ENCODE measurements at places on chromosomes 3 and 15.

- no peak for DNase-seq
Measured at GRCh38 chr3:30526031-30526430, 80.4 kb upstream of the TGFBR2 start.

DNA sequence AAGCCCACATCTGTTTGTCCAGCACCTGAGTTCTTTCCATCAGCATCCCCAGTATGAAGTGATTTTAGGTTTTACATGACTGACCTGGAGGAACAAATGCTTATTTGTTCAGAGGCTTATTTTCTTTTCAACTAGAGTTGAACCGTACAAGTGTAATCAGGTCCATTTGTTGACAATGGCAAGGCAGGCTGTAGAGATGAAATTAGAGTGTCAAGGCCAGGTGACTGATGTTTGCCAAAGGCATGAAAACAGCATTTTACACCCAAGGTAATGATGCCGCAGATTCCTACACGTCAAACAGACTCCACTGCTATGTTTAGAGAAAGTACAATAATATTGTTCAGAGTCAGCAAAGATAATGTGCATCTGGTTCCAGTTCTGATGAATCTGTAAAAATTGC lies 96.5 kb downstream of the KCNAB1 start:
- no peak for DNase-seq

GRCh38 chr3:156479604-156480003 lies 75.3 kb downstream of the SSR3 start:
- no peak for DNase-seq

GRCh38 chr15:85116925-85117646 lies 135.4 kb downstream of the PDE8A start:
- DNase-seq, result no peak

DNA sequence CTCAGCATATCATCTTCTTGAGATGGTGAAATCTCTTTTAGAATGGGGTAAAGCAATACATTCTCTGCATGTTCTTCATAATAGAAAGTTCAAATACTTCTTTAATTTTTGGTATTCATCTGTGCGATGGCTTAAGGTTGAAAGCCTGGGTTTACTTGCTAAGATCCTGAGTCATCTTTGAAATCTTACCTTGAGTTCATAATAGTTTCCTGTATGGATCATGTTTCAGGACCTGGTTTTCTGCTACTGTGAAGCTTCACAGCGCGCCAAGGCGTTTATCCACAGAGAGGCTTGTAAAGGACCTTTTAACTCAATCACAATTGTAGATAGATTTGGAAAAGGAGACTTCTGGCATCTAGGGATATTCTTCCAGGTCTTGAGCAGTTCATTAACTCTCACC lies 39.0 kb downstream of the MED12L start:
- DNase-seq, result no peak

DNA sequence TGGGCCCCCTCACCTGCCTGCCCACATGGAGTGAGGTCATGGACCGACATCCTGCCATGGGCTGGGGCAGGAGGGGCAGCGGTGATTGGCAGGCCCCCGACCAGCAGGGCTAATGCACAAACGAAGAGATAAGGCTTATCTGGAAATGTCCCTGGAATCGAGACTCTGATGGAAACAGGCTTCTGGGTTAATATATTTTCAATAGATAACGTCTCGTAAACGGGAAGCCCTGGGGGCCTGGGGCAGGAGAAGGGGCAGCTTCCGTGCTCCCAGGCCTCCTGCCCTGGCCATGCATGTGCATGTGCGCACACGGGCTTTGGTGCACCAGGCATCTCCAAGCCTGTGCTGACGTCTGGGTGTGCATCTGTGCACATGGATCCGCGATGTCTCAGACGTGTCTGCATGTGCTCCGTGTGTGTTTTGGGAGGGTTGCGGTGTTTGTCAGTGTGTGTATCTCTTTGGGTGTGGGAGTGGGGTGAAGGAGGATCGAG lies 55.1 kb downstream of the DNAJB8 start:
- DNase-seq, result no peak

DNA sequence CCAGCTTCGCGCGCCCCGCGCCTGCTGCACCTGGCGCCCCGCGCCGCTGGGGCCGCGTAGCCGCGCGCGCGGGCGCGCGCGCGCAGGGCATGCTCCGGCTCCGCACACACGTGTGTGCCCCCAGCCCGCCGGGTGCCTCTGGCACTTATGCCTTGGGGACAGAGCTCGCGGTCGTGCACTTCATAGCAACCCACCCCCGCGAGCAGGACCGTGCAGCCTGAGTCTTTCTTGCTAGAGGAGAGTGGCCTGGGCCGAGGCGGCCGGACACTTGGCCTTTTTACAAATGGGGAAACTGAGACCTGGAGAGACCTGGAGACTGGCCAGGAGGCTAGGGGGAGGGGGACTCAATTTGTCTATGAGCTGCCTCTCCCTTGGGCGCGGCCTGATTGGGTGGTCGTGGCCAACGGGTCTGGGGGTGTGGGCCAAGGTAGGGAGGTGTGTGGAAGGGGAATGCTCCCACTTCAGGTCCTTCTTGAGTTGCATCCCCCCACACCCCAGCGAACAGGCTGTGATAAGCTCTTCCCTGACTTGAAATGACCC lies 562 bp downstream of the NBEAL2 start:
- DNase-seq, result no peak

GRCh38 chr3:143536817-143537535 lies 311.3 kb downstream of the SLC9A9 start:
- no peak for DNase-seq

DNA sequence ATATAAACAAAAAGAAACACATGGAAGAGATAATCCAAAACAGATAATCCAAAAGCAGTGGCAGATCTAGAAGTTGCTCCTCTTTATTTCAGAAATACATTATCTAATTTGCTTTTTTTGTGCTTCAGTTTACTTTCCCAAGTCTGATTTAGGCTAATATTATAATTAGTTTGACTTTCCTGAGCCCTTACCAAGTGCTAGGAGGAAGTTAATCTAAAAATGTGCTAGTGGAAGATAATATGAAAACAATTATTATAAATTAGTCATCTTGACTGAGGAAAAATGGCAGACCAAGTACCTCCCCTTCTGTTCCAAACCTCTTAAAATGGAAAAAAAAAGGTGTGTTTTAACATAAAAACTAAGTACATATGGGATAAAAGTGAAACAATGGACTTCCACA lies 17.5 kb downstream of the SLC9A9 start:
- DNase-seq, result no peak

DNA sequence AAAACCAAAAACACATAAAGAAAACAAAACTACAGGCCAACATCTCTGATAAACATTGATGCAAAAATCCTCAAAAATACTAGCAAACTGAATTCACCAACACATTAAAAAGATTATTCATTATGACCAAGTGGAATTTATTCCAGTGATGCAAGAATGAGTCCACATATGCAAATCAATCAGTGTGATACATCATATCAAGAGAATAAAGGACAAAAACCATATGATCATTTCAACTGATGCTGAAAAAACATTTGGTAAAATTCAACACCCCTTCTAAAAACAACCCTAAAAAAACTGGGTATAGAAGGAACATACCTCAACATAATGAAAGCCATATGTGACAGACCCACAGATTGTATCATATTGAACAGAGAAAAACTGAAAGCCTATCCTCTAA lies 265.6 kb upstream of the DCBLD2 start:
- DNase-seq, result no peak

DNA sequence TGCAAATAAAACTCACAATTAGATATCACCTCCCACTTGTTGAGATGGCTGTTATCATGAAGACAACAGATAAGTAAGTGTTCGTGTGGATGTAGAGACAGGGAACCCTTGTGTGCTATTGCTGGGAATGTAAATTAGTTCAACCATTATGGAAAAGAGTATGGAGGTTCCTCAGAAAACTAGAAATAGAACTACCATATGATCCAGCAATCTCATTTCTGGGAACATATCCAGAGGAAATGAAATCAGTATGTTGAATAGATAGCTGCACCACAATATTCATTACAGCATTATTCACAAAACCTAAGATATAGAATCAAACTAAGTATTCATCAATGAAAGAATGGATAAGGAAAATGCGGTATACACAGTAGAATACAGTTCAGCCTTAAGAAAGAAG lies 418.7 kb upstream of the CNTN6 start:
- DNase-seq, result no peak

- no peak for DNase-seq
Measured at GRCh38 chr3:135175728-135176277, 380.7 kb downstream of the EPHB1 start.

DNA sequence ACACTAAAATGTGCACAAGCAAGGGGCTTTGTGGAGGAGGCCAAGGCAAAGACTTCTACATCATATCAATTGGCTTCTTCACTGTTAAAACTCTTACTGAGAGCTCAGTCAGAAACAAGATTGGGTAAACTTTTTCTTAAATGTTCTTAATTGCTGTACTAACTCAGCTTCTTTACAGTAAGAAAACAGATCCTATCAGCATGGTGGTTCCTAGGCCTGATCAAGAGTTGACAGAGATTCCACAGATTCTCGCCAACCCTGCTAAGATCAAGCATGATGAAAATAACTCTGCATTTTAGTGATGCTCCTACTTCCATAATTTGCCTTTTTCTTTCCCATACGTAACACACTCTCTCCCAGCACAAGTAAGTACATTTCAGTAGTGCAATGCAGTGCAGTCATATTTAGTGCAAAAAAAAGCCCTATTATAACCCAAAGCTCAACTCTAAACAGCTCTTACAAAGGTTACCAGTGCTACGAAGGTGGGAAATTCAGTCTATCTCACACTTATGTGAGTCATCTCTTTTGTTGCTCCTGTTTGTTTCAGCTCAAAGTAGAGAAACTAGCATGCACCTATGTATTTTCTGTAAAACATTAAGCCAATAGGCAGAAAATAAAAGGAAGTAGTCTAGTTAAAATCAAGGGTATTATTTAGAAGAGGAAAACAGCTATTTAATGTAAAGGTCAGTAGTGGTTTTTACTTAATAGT lies 29.9 kb downstream of the TIGIT start:
- no peak for DNase-seq

DNA sequence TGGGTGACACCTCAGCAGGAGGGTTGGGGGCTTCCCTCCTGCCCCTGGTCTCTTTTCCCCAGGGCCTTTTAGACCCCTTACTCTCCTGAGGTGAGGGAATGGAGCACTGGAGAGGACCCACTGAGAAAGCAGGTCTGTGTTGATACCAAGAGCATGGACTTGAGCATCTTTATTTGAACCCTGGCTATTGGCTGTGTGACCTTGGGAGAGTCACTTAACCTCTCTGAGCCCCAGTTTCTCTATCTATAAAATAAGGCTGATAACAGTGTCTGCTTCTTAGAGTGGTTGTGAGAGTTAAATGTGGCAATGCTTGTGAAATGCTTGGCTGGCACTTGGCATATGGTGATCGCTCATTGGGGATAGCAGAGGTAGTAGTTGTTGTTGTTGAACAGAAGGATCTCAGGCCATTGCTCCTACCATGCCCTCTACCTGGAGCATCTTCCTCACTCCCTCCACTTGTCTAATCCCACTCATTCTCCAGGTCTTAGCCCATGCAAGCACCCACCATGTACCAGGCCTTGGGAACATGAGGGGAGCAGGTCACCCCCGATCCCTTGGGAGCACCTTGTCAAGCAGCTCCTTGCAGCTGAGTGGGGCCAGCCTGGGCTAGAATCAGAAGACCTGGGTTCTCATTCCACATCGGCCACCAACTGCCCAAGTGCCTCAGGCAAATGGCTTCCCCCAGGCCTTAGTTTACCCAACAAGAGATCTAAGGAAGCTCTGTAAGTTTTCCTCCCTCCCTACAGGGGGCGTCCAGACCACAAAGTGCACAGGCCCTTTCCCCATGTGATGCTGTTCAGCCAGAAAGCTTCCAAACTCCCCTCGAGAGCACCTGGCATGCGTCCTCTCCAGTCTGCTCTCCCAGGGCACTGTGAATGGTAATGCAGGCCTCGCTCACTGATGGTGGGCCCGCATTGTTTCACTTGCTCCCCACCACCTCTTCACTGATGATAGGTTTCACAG lies 96.7 kb downstream of the LSM3 start:
- no peak for DNase-seq

DNA sequence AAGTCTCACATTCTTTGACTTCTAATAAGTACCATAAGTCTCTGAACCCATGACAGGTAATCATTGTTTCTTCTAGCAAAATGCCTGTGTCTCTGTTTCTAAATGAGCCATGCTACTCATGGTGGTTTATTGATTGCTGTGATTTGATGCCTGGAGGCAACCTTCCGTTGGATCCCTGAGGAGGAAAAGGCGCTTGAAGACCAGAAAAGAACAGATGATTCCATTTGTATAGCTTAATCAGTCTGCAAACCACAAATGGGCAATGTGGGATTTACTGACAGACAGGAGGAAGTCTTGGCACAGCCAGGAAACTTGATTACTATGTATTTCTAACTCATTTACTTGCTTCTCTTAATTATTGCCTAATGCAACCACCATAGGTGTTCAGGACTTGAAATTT lies 103.1 kb upstream of the MRPL3 start:
- no peak for DNase-seq

DNA sequence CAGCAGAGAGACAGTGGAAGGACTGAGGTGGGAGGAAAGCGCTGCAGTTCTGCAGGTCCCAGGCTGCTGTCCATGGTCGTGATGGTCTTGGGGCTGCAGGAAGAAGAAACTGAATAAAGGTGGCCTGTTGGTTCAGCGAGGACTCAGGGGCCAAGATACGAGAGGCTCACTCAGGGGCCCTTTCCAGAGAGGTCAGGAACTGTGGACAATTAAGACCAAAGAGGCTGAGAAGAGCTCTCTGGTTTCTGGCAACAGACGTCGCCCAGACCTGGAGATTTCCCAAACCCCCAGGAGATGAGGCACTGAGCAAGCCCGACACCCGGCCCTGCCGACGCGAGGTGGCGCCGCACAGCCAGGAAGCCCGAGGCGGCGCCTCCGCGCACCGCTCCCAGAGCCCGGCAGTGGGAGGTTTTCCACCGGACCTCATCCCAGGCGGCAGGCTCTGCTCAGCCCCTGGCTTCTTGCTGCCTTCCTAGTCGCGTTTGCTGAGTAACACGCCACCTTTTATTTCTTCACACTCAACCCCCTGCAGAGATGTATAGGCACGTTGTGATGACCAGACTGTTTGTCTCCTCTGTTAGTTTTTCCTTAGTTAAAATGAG lies 56.4 kb upstream of the ARRDC4 start:
- no peak for DNase-seq

DNA sequence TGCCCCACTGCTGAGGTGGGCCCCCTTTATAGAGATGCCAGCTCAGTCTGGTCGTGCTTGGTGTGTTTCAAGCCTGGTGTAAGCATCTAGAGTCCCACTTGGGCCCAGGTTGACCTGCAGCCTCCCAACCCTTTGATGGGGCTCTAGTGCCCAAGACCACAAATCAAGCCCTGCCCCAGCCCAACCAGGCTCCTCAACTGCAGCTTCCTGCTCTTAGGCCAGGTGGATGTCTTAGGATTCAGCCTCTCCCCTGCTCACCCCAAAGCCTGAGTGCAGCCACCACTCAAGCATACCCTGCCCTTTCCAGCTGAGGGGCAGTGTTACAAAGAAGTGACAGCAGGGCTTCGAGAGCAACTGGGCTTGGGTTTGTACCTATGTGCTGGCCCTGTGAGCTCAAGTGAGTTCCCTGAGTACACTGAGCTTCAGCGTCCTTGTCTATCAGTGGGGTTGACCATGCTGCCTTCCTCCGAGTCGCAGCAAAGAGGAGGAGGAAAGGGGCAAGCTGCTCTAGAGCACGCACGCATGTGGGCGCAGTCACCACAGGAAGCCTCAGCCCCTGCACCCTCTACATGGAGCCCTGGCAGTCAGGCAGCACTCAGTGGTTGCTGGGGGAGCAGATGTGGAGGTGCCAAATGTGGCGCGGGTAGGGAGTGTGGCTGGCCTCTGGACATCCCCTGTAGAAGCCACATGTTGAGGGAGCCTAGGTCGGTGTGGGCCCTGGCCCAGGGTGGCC lies 120.7 kb downstream of the EEFSEC start:
- no peak for DNase-seq

GRCh38 chr3:45689787-45690145 lies 570 bp downstream of the SACM1L start:
- no peak for DNase-seq

GRCh38 chr3:197730200-197730599 lies 6.5 kb downstream of the RUBCN start:
- DNase-seq, result no peak

Measured in activated T-helper 1 cell treated with Interleukin-2 at 50 U/mL for 16 hours (primary cell).